Large intestine (tissue), 12 donors: ENCODE measurements at places on chromosomes 5 and 9.

GRCh38 chr9:3916984-3917383 lies 382.9 kb downstream of the GLIS3 start:
- no peak overlapping the region for H3K27ac ChIP-seq
- H3K4me3 ChIP-seq, result no peak overlapping the region
- no peaks in the 10 kb centered on the region for H3K36me3 ChIP-seq
- peaks cover 10% of the 10 kb centered on the region for H3K4me1 ChIP-seq

DNA sequence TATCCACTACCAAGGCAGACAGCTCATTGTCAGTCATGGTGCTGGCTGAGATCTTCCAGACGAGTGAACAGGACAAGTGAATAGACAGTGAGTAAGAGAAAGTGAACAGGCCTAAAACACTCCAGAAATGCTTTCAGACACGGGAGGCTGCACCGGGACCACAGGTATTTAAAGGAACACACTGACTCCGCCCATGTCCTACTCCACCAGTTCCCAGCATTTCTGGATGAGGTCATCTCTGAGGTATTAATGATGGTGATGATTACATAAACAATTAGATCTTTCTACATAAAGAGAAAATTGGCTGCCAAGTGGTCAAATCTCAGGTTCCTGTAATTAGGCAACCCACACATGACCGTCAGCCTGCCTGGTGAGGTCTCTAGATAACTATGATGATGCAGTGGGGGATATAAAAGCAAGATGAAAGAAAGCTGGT lies at the start of gene ACTBL2:
TSS of gene ACTBL2 (minus strand) at position 141 of the 436 bp plus-strand sequence. CDS start at position 37, 104 bp downstream.
- H3K36me3 ChIP-seq, result no peaks in the 10 kb centered on the region
- H3K4me1 ChIP-seq, result no peaks in the 10 kb centered on the region
- DNase-seq, result no peak
- no peaks in the 10 kb centered on the region for H3K27me3 ChIP-seq
- H3K27ac ChIP-seq, result no peak within 1 kb of the TSS
- no peak within 1 kb of the TSS for H3K4me3 ChIP-seq

DNA sequence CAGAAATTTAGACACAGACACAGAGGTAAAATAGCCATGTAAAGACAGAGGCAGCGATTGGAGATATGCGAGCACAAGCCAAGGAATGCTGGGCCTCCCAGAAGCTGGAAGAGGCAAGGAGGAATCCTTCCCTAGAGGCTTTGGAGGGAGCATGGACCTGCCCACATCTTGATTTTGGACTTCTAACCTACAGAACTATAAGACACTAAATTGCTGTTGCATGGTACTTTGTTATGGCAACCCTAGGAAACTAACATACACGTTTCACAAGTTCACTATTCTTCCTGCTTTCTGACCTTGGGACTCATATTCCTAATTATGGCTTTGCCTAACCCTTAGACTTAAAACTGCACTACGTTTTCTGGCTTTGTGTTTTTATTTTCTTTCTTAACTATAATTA lies 4.6 kb upstream of the LURAP1L start:
- peaks cover 8% of the 10 kb centered on the region for H3K4me1 ChIP-seq
- H3K36me3 ChIP-seq, result no peaks in the 10 kb centered on the region
- H3K27me3 ChIP-seq, result no peaks in the 10 kb centered on the region
- DNase-seq, result peak; percentile 72
- peak overlapping the region; percentile 1 for H3K27ac ChIP-seq

GRCh38 chr5:9653811-9654210 lies 23.7 kb upstream of the TAS2R1 start:
- no peaks in the 10 kb centered on the region for H3K4me1 ChIP-seq
- H3K27me3 ChIP-seq, result no peaks in the 10 kb centered on the region
- H3K36me3 ChIP-seq, result no peaks in the 10 kb centered on the region

- no peaks in the 10 kb centered on the region for H3K36me3 ChIP-seq
- no peak overlapping the region for H3K4me3 ChIP-seq
- H3K27ac ChIP-seq, result no peak overlapping the region
These were observed 506.0 kb upstream of the CDH10 start for GRCh38 chr5:25150819-25151218.

GRCh38 chr5:127549551-127549950 lies 32.1 kb downstream of the PRRC1 start:
- no peak overlapping the region for H3K27ac ChIP-seq
- no peaks in the 10 kb centered on the region for H3K27me3 ChIP-seq
- no peak for DNase-seq
- no peak overlapping the region for H3K4me3 ChIP-seq
- H3K36me3 ChIP-seq, result peaks cover 30% of the 10 kb centered on the region

DNA sequence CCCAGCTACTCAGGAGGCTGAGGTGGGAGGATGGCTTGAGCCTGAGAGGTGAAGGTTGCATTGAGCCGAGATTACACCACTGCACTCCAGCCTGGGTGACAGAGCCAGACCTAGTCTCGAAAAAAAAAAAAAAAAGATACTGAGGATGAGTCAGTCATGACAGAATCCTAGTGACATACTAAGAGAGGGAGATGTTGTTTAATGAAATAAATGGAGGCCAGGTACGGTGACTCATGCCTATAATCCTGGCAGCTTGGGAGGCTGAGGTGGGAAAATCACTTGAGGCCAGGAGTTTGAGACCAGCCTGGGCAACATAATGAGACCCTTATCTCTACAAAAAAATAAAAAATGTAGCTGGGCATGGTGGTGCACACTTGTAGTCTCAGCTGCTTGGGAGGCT lies 107.2 kb downstream of the ZFAND5 start:
- H3K4me3 ChIP-seq, result no peak overlapping the region
- DNase-seq, result no peak
- H3K36me3 ChIP-seq, result peaks cover 9% of the 10 kb centered on the region
- H3K27me3 ChIP-seq, result no peaks in the 10 kb centered on the region
- no peaks in the 10 kb centered on the region for H3K4me1 ChIP-seq

GRCh38 chr9:135772702-135773493 lies 70.9 kb downstream of the KCNT1 start:
- no peak for DNase-seq
- no peaks in the 10 kb centered on the region for H3K4me1 ChIP-seq
- H3K27ac ChIP-seq, result no peak overlapping the region

DNA sequence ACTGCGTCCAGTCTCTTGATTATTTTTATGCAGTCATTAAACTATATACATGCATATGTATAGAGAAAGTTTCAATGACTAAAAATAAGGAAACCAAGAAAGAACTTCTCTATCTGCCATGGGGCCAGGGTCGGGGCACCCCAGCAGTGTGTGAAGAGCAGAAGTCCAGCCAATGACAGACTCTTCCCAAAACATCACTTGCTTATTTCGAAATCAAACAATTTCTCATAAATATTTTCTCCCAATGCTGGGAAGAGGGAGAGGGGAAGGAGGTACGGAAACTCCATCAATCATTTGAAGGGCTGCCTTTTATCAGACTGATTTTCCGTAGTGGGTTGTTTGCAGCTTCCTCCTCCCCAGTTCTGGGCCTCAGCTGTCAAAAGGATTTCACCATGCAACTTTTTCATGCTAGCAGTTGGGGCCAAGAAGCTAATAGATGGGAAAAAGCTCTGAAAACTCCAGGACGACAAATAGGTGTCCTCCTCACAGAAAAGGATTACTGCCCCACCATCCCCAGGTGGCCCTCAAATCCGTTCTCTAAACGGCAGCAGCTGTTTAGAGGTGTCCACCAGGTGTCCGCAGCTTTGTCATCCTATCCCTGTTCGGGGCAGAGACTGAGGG lies 617 bp upstream of the FPGS start:
- peaks cover 13% of the 10 kb centered on the region for H3K36me3 ChIP-seq
- no peaks in the 10 kb centered on the region for H3K27me3 ChIP-seq
- DNase-seq, result no peak
- H3K4me3 ChIP-seq, result peak overlapping the region; percentile 65

- H3K36me3 ChIP-seq, result no peaks in the 10 kb centered on the region
- no peak overlapping the region for H3K4me3 ChIP-seq
- H3K27me3 ChIP-seq, result no peaks in the 10 kb centered on the region
- DNase-seq, result no peak
These were observed 407.0 kb upstream of the GRAMD2B start for GRCh38 chr5:126016256-126016655.

DNA sequence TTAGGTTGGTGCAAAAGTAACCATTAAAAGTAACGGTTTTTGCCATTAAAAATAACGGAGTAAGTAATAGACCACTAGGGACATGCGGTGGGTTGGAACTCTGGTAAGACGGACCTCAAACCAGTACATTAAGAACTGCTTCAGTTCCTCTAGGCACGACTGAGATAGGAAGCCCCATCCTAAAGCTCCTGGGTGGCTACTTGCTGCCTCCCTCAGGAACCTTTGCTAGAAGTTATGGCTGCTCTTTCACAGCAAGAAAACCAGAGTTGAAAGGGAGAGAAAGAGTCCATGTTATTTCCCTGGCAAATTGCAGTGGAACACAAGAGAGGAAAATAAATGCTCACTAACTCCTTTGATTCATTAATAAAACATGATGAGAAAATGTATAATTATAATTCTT lies 47.6 kb downstream of the MCTP1 start:
- H3K27ac ChIP-seq, result no peak overlapping the region
- H3K4me1 ChIP-seq, result no peaks in the 10 kb centered on the region
- DNase-seq, result no peak
- H3K27me3 ChIP-seq, result no peaks in the 10 kb centered on the region

- H3K27ac ChIP-seq, result peak overlapping the region; percentile 63
- H3K4me1 ChIP-seq, result no peaks in the 10 kb centered on the region
- H3K27me3 ChIP-seq, result no peaks in the 10 kb centered on the region
- H3K36me3 ChIP-seq, result no peaks in the 10 kb centered on the region
- H3K4me3 ChIP-seq, result no peak overlapping the region
These were observed 196.2 kb upstream of the ELL2 start for GRCh38 chr5:96157841-96158291.

DNA sequence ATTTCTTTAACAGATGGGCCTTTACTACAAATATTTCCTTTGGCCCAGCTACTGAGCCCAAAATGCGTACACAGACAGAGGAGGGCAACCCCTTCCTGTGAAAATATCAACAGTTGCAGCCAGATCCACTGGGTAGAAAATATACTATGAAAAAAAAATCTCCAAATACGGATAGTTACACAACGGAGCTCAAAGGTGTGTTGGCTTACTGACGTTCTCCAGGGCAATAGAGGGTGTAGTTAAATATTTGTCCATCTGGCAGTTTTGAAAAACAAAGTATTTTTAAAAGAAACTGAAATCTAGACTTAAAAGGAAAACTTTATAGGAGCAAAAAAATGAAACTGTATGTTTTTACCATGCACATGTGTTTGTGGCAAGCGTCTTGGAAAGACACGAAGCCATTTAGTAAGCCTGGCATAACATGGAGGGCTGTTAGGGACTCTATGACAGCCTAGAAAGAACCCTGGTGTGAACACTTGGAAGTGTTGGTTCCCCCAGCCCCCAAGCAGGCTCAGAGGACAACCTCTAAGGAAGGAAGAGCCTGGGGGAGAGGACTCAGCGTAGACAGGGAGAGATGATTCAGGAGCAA lies 157.8 kb upstream of the TRPM3 start:
- no peaks in the 10 kb centered on the region for H3K27me3 ChIP-seq
- H3K4me1 ChIP-seq, result no peaks in the 10 kb centered on the region
- no peak overlapping the region for H3K4me3 ChIP-seq
- H3K36me3 ChIP-seq, result no peaks in the 10 kb centered on the region
- DNase-seq, result no peak
- no peak overlapping the region for H3K27ac ChIP-seq

GRCh38 chr5:102832445-102832844 lies 77.3 kb downstream of the PAM start:
- no peak for DNase-seq
- H3K4me3 ChIP-seq, result no peak overlapping the region

DNA sequence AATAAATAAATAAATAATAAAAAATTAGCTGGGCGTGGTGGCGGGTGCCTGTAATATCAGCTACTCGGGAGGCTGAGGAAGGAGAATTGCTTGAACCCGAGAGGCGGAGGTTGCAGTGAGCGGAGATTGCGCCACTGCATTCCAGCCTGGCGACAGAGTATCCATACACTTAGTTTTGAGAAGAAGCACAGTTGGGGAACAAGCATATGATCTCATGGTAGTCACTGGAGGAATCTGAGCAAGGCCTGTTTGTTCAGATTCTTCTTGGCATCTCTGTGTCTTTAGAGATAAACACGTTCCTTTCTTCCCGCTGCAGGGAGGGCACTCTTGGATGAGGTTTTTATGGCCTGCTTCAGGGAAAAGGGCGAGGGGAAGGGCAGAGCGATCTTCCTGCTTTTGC lies 15.6 kb upstream of the DENND1A start:
- no peaks in the 10 kb centered on the region for H3K36me3 ChIP-seq
- H3K4me3 ChIP-seq, result no peak overlapping the region
- H3K27me3 ChIP-seq, result no peaks in the 10 kb centered on the region
- no peak for DNase-seq
- H3K27ac ChIP-seq, result no peak overlapping the region
